Stimulated activated CD4-positive, alpha-beta T cell treated with anti-CD3 and anti-CD28 coated beads, Interleukin-12 subunit alpha, Interleukin-12 subunit beta, amount 100 ng/mL, for 48 hours (primary cell): ENCODE measurements at places on chromosomes 3 and 15.
A peak's percentile ranks its signal among the peaks of the same experiment; 100 is the strongest.

- DNase-seq = no peak
Measured at GRCh38 chr3:44264146-44264545, 22.5 kb downstream of the TOPAZ1 start.

DNA sequence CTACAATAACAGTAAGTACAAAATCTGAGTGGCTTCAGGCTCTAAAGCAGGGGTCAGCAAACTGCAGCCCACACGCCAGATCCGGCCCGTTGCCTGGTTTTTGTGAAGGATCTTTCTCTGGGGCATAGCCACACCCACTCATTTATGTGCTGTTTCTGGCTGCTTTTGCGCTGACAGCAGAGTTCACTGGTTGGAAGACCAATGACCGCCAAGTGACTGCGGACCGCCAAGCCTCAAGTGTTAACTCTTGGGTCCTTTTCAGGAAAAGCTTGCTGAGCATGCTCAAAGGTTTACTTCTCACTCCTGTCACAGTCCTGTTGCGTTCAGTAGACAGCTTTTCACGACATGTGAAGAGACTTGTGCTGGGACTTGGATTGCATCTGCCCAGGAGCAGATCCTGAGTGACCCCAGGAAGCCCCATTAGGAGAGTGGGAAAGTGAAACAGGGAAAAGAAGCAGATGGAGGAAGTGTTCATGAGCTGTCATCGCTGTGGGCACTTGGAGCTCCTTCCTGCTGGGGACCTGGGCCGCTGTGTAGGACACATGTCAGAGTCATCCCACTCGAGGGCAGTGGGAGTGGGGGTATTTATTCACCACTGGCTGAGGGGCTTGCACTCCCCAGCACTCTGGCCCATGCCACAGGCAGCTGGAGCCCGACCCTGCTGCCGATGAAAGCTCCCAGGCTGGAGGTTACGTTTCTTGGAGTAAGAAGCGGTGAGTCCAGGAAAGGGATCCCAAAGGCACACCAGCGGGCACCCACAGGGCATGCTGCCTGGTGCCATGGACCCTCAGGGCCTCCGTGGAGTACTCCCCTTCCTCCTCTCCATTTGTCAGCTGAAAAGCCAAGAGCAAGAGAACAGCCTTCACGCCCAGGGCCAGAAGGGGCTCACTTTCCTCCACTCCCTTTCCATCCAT is 249.1 kb downstream of the PLCL2 start:
- no peak for DNase-seq

GRCh38 chr15:41078125-41078524 is 38.0 kb downstream of the INO80 start:
- DNase-seq = no peak

GRCh38 chr3:67059443-67059842 is 61.3 kb downstream of the KBTBD8 start:
- DNase-seq = no peak

DNA sequence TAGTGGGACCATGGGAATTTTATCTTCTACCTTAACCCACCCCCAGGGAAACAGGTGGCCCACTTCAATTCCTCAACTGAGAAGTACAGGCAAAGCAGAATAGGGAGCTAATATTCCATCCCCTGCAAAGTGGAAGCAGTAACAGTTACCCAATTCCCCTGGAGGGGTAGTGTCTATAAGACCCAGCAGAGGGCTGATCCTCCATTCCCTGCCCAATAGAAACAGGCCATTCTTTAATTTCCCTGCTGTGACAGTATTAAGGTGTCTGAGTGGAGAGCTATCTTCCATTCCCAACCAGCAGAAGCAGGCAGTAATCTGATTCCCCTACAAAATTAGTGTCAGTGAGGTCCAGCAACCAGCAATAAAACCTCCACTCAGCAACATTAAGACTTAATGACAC is 219.8 kb downstream of the ULK4 start:
- DNase-seq = no peak

GRCh38 chr3:126948980-126949535 is 33.9 kb upstream of the PLXNA1 start:
- no peak for DNase-seq

GRCh38 chr15:60255390-60255789 is 142.4 kb downstream of the ANXA2 start:
- DNase-seq = peak; percentile 47

DNA sequence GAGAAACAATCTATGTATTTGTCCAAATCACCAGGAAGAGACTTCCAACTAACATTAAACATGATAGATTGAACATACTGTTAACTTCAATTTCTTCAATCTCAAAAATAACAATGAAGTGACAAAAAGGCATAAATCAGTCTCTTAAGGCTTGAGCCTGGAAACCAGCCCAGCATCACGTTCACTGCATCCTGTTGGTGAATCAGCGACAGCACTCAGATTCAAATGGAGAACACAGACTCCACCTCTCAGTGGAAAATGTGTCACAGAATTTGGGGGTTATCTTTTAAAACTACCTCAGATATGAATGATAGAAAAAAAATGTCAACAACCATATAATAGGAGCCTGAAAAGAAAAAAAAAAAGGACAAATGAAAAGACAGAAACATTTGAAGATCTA is 212.0 kb downstream of the MINAR1 start:
- DNase-seq = no peak

DNA sequence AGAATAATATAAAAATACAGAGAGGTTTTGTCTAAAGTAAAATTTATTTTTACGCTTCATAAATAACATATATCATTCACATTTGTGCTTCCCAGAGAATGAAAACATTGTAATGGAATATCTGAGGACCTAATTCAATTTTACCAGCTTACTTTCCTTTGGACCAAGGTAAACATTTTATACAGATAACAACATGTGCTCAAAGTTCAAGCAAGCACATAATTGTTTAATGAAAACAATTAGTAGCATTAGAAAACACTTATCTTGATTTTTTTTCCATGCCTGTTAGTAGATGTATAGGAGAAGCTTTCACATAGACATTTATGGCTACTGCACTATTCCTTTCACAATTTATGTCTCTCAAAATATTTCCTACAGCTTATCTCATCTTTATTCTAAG is 400.0 kb downstream of the ZIC1 start:
- no peak for DNase-seq

DNA sequence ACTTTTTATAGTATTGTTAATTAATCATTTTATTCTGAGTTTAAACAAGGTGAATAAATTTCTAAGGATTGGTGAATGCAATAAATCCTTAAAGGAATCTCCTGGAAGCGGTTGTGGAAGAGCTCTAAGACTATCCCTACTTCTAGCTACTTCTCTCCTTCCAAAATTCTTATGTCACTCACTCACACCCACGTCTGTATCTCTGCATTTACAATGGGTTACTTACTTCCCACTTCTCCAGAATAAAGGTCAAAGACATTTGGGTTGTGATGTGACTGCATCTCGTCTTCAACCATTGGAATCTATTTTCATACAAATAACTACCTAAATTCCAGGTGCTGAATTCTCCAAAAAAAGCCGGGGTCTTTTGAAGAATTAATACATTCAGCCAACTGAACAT is 234.2 kb upstream of the MDFIC2 start:
- DNase-seq = no peak

GRCh38 chr3:14839236-14839635 is 20.5 kb downstream of the FGD5 start:
- no peak for DNase-seq

- no peak for DNase-seq
Measured at GRCh38 chr3:66490214-66490613, 10.6 kb downstream of the LRIG1 start.

DNA sequence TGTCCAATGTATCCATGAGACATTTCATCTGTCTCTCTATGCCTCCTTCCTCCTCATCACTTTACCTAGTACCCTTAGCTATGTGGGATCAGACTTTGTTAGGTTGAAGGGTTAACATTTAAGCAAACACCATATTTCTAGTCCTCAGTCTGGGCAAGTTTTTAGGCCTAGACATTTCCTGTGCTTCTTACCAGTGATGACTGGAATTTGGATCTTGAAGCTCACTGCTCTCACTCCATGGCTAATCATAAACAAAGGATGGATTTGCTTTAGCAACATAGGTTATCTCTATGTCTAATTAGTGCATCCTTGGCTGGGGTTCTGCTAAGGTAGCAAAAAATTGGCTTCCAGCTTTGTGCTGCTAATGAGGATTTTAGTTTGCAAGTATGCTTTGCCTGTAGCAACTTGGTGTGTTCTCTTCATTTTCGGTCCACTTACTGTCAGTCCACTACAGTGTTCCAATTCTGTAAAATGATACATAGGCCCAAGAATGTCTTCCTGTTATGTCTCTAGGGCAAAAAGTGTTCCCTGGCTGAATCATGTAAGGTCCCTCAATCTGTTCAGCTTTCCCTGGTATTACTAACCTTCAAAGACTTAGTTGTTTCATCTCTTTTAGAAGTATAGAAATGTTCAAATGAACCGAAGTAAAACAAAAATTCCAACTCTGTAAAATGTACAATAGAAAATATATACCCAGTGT is 615.4 kb downstream of the CADM2 start:
- DNase-seq = no peak

GRCh38 chr3:112409041-112409440 is 76.1 kb downstream of the CD200 start:
- no peak for DNase-seq

- no peak for DNase-seq
Measured at GRCh38 chr3:104526901-104527401, 839.8 kb upstream of the ALCAM start.

DNA sequence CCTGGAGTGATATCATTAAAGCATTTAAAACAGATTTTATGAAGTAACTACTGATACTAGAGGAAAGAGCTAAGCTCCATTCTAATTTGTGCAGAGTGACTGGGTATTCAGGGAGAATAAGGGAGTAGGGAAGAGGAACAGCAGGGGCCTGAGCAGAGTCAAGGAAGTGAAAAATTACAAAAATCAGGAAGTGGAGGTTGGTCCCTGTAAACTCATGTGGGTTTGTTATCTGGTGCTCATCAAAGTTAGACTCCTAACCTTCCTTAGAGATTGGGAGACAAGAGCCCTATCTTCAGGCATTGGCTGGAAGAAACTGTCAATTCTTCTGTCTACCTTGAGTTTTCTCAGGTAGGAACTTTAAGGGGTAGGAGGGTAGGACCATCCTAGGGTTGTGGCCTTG is 82.5 kb downstream of the NEK11 start:
- DNase-seq = no peak

GRCh38 chr3:189353988-189354889 is 182.5 kb downstream of the TPRG1 start:
- DNase-seq = no peak

GRCh38 chr3:13881536-13882410 is 1.9 kb upstream of the WNT7A start:
- no peak for DNase-seq

DNA sequence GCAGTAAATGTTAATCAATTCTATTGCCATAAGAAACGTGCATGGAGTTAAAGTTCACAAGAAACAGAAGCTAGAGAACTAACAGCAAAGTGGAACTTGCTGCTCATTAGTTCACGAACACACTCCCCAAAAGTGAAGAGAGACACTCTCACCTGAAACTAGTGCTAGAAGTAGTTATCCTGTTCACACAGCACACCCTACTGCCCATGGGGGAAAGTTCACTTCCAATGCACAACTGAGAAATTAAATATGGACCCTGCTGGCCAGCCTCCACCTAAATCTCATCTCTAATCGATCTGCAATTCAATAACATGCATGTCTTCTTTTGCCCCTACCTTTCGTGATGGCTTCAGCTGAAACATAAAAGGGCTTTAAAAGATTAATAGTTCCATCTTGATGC is 39.4 kb upstream of the FRMD4B start:
- DNase-seq = no peak

- no peak for DNase-seq
Measured at GRCh38 chr3:184067573-184068055, 14.8 kb downstream of the HTR3C start.

DNA sequence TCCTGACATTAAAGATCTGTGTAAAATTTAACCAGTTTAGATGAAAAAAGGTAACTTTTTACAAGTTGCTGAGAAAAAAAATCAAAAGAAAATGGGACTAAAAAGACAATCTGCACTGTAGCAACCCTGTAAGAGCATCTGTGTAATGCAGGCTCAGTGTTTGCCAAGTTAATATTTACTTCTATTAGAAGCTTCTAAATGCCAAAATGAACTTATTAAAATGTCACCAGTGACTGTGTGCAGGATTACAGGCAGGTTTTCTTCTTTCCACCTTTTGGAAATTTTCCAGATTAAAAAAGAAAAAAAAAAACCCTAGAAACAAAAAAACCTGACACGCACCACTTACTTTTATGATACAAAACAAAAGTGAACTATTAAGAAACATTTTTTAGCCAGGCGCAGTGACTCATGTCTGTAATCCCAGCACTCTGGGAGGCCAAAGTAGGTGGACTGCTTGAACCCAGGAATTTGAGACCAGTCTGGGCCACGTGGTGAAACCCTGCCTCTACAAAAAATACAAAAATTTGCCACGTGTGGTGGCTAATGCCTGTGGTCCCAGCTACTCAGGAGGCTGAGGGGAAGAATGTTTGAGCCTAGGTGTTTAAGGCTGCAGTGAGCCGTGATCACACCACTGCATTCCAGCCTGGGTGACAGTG is 87.2 kb downstream of the TJP1 start:
- DNase-seq = no peak

DNA sequence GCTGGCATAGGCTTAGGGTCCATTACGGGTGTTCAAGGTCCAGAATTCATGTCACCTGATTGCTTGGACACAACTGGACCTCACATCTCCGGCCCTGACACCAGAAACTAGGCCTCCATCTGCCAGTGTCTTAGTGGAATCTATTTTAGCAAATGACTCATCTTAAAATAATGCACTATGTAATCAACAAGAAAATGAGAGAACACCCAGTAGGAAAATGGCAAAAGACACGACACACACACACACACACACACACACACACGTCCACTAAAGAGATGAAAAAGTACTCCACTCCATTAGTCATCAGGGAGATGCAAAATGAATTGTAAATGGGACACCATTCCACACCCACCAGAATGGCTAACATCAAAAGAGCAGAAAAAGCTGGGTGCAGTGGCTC is 11.2 kb downstream of the APBA2 start:
- no peak for DNase-seq

- DNase-seq = no peak
Measured at GRCh38 chr3:158685159-158685558, 12.7 kb upstream of the LXN start.

- DNase-seq = no peak
Measured at GRCh38 chr3:105780107-105780506, 88.7 kb downstream of the CBLB start.

GRCh38 chr15:74364936-74365597 is 2.4 kb downstream of the CYP11A1 start:
- no peak for DNase-seq

DNA sequence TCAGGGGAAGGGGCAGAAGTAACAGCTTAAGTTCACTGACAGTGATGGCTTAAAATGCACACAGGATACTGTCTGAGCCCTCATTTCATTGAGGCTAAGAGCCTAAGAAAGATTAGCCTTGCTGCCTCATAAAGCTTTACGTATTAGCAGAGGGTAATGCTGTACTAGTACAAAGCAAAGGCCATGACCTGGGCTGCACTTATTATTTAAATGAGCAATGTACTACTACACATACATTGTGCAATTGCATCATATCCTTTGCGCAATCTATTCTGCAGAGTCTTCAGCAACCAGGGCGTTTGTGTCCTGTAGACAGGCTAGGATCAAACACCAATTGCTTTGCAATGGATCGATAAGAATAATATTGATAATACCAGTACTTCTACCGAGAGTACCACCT is 221.8 kb downstream of the TPRG1 start:
- no peak for DNase-seq
